ENCODE measurements at places on chromosomes 2 and 18. TPM values are rescaled to one million over a fixed set of nuclear protein-coding genes. Genes with fewer than 3 reads are reported as not detected.

Gene GCG
- polyA plus RNA-seq: not detected

Gene G6PC2
- polyA plus RNA-seq: not detected

Gene BOLL
- polyA plus RNA-seq: not detected

Gene ST8SIA5
- 2.7 TPM for polyA plus RNA-seq

DNA sequence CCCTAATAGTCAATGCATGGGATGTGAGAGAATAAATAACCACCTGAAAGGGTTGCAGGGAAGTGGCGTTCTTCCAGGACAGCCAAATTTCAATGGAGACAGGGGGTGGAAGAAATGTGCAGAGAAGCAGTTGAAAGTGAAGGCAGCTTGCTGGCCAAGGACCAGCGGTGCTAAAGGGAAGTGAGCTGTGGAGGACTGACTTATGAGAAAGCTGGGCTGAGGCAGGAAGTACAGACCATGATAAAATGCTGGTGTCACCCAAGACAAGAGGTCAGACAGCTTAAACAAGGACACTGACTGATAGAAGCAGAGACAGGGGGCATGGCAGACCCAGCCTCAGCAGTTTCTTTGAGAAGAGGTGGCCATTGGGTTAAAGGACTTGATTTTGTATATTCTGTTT lies 106.7 kb downstream of the DTNB start:
- no peak overlapping the region for H3K4me3 ChIP-seq
- H3K36me3 ChIP-seq: no peaks in the 10 kb centered on the region
- H3K4me1 ChIP-seq: peaks cover 4% of the 10 kb centered on the region
- no peak overlapping the region for H3K27ac ChIP-seq
- H3K27me3 ChIP-seq: no peaks in the 10 kb centered on the region

DNA sequence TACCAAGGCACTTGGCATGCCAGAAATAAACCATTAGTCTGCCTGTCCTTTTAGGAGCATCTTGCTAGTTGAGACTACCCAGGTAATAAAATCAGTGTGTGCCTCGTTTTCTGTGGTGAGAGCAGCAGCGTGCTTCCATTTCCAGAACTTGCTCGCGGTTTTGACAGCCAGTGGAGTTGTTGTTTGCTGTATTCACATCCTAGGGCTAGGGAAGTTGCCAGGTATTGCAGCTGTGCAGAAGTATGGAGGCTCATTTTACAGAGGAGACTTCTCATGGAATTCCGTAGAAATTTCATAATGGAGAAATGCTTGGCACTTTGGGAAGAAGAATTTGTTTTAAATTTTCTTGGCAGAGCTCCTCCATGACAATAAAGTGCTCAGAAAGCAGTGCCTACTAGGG lies 1355.1 kb upstream of the ZEB2 start:
- H3K36me3 ChIP-seq: no peaks in the 10 kb centered on the region
- H3K4me1 ChIP-seq: no peaks in the 10 kb centered on the region
- no peaks in the 10 kb centered on the region for H3K27me3 ChIP-seq
- H3K4me3 ChIP-seq: no peak overlapping the region
- DNase-seq: no peak

DNA sequence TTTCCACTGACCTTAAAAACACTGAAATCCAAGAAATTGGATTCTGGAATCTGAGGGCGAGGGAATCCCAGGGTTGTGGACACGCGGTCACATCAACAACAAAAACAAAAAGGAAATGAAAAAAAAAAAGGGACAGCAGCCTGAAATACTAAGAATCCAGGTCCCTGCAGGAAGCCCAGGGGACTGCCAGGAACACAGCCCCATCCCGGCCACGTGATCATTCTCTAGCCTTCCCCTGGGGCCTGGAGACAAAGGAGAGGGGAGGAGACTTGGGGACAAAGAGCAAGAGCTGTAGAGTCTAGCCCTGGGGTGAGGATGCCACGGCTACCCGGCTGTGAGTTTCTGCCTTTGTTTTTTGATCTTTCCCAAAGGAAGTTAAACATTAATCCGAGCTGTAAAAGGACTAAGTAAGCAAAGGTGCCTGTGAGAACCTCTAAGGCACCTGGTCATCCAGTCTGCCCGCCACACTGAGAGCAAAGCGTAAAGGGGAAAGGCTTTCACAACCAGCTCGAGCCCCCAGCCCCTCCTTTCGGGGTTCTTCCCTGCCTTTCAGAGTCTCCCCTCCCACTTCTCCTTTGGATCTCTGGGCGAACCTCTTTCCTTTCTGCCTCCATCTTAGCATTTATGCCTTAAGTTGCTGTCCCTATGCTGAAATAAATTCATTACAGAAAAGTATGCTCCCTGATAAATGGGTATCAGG lies 57.9 kb upstream of the MSH2 start:
- H3K27me3 ChIP-seq: no peaks in the 10 kb centered on the region
- H3K4me3 ChIP-seq: peak overlapping the region; percentile 26
- H3K36me3 ChIP-seq: no peaks in the 10 kb centered on the region
- DNase-seq: peak; percentile 99

DNA sequence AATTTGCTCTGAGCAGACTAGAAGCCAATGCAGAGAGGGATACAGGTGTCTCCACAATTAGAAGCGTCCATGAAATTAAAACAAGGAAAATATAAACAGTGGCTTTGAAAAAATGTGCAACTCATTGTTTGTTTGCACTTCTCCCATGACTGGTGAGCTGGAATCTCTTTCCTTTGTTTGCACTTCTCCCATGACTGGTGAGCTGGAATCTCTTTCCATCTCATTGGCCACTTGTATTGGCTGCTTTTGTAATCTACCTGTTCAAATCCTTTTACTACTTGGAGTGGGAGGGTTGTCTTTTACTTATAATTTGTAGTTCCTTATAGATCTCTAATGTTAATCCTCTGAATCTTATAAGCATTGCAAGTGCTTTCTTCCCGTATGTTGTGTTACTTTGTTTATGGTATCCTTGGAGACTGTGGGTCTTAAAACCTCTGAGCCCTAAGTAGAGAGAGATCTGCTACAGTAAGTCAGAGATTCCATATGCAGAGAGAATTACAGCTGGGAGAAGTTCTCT lies 94.1 kb downstream of the RTN4 start:
- no peaks in the 10 kb centered on the region for H3K27me3 ChIP-seq
- H3K27ac ChIP-seq: no peak overlapping the region
- H3K36me3 ChIP-seq: no peaks in the 10 kb centered on the region
- H3K4me3 ChIP-seq: no peak overlapping the region

GRCh38 chr2:13121096-13121495 lies 404.4 kb downstream of the TRIB2 start:
- no peaks in the 10 kb centered on the region for H3K36me3 ChIP-seq
- DNase-seq: no peak
- H3K27me3 ChIP-seq: no peaks in the 10 kb centered on the region
- H3K4me3 ChIP-seq: no peak overlapping the region

DNA sequence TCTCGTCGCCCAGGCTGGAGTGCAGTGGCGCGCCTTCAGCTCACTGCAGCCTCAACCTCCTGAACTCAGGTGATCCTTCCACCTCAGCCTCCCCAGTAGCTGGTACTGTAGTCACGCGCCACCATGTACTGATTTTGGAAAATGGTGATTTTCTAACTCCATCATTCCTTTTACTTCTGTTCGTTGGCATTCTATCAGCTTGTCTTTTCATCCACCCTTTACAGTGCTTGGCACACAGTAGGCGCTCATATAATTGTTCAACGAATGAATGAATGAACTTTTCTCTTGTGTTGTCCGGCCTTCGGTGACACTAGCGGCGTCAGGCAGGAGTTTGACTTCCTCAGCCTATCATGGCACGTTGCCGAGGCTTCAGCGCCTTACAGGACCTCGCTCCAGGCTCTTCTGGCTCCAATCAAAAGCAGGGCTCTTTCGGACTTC lies 373 bp upstream of the MTHFD2 start:
- no peak for DNase-seq
- H3K4me3 ChIP-seq: peak overlapping the region; percentile 22
- no peaks in the 10 kb centered on the region for H3K36me3 ChIP-seq
- peak overlapping the region; percentile 26 for H3K27ac ChIP-seq

Measured in kidney (tissue), 22 donors.